Stimulated activated CD4-positive, alpha-beta T cell treated with anti-CD3 and anti-CD28 coated beads, Interleukin-2, amount 100 ng/mL, for 24 hours (primary cell): ENCODE measurements at places on chromosomes 16 and 17.

DNA sequence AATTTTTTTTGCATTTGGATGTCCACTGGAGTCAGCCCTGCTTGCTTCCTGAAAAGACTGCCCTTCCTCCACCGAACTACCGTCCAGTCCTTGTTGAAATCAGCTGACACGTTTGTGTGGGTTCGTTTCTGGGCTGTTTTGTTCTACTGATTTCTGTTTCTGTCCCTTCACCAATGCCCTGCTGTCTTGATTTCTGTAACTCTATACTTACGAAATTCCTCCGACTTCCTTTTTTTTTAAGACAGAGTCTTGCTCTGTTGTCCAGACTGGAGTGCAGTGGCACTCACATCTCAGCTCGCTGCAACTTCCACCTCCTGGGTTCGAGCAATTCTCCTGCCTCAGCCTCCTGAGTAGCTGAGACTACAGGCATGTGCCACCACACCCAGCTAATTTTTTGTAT lies 8.4 kb upstream of the GAA start:
- DNase-seq = no peak

DNA sequence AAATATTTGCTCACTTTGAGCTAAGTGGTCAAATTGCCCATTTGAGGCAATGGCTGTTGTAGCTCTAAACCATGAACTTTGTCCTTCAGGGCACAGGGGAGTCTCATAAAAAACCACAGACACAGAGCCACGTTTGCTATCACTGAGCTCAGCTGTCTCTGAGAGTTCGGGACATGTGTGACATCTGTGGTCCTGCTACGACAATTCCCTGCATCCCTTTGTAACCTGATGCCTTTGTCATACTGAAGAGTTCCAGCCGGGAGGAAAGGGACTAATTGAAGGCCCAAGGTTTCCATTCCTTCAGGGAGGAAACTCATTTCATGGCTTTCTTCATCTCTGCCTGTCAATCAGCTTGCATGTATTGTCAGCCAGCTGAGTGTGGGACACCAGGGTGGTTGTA lies 599.4 kb upstream of the CDH5 start:
- no peak for DNase-seq

DNA sequence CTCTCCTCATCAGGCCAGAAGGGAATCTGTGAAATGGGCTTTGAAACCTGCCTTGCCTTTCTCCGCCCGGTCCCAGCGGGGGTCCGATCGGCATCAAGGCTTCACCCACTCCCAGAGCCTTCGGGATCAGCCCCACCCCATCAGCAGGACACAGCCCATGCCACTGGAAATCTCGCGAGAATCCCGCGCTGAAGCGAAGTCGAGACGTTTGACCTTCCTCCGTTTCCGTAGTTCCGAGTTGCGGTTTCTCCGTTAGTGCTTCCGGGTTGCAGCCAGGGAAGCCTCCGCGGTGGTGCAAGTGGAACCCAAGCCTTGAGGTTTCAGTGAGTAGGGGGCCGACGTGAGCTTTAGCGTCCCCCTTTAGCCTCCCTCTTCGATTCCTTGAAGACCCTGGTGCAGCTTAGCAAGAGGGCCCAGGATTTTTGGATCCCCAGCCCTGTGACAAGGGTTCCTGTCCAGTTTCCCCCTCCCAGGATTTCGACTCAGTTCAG lies at the start of gene COASY:
COASY (plus strand) TSS at position 252 of the 491 bp plus-strand sequence. CDS start 475 bp downstream, outside the sequence.
- peak; percentile 93 for DNase-seq

DNA sequence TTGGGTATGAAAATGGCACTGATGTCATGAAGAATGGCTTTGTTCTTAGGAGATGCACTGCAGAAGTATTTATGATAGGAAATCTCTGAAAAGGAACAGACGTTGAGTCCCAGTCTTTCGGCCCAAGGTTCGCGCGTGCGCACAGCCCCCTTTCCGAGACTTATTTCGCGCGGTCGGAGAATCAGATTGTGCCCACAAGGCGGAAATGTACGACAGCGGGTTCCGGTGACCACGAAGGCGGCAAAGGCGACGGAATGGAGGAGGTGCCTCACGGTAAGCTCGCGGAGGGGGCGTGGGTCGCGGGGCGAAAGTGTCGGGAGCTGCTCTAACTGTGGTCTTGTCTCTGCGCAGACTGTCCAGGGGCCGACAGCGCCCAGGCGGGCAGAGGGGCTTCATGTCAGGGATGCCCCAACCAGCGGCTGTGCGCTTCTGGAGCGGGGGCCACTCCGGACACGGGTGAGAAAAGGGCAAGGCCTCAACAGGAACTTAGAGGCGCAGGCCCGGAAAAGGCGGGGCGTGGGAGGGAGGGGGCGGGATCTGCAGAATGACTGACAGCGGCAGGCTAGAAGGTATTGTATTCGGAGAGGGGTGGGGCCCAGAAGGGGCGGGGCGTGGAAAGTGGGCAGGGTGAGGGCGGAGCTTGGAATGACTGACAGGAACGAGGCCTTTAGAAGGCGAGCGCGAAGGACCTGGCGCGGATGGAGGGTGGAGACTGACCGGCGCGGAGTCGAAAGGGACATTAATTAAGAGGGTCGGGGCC lies at the start of gene NUBP1:
NUBP1 (plus strand) TSS at position 233 of the 760 bp plus-strand sequence; CDS start at position 255, 22 bp downstream.
- DNase-seq = peak; percentile 100

- no peak for DNase-seq
These were observed 352.1 kb upstream of the HSBP1 start for GRCh38 chr16:83455716-83456115.

GRCh38 chr17:39808409-39808997 lies 55.6 kb downstream of the IKZF3 start:
- DNase-seq = no peak

- no peak for DNase-seq
These were observed 25.9 kb downstream of the NKD1 start for GRCh38 chr16:50573947-50574744.

DNA sequence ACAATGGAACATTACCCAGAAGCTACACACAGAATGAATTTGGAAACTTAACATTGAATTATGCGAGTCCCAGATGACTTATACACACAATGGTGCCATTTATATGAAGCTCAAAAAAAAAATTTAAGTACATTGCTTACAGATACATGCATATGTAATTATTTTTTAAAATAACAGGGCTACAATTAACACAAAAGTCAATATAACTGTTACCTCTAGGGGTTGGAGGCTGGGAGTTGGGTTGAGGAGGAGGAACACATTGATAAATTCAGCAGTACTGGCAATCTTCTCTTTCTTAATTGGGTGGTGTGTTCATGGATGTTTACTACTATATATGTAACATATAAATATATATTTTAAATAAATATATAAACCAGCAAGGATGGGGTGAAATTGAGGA lies 1.1 kb downstream of the ZNF23 start:
- no peak for DNase-seq

GRCh38 chr17:28386391-28386790 lies 14.9 kb downstream of the SARM1 start:
- no peak for DNase-seq
